ENCODE measurements at places on chromosomes 2 and 18.

DNA sequence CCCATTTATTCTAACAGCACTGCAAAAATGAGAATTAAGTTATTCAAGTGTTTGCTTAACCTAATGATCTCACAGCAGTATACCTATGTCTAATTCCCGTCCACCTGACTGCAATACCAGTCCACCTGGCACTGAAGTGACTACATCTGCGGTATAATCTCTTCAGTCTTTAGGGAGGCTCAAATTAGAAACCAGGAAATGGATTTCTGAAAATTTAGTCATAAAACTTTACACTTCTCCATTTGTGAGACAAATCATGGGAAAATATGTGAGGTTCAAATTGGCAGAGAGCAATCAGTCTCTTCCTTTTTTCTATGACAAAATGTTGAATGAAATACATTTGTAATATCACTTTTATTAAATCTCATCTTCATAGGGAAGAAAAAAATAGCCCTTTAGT, 33.0 kb downstream of the FTCDNL1 start:
- no peak for DNase-seq

DNA sequence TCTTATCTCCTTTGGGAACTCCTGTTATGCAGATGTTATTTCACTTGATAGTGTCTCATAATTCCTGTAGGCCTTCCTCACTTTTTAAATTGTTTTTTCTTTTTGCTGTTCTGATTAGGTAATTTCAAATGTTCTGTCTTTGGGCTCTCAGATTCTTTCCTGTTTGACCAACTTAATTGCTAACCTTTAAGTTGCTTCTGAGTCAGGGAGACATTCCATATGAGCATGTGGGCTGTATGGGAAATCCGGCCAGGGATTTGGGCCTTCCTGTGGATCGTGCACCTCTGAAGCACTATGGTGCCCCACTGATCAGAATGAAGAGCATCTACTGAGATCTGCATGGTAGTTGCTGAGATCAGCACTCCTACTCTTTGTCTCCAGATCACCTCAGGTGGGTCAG, 44.7 kb upstream of the REEP1 start:
- no peak for DNase-seq

DNA sequence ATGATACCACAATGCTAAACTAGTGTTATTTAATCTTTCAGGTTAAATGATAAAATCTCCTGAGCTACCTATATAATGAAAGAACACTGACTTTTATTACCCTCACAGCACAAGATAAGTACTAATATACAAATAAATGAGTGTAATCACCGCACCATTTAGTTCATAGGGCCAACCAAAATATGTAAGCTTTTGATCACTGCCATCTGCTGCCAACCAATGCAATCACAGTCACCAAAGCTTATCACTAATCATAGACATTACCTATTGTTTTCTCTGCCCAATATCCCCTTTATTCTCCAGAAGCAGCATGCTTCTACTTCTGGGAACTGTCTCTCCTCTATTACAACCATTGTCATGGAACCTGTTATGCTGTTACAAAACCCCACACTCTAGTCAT, 151.6 kb upstream of the LRATD1 start:
- no peak for DNase-seq

GRCh38 chr2:179422037-179422643, 157.5 kb upstream of the SESTD1 start:
- peak; percentile 64 for DNase-seq

- DNase-seq, result peak; percentile 80
These were observed 143.1 kb upstream of the TTC39C start for GRCh38 chr18:23871410-23871809.

- peak; percentile 35 for DNase-seq
These were observed 4.2 kb upstream of the TMEM185B start for GRCh38 chr2:120227111-120227991.

- DNase-seq, result no peak
These were observed 74.0 kb downstream of the CMPK2 start for GRCh38 chr2:6791682-6792081.

DNA sequence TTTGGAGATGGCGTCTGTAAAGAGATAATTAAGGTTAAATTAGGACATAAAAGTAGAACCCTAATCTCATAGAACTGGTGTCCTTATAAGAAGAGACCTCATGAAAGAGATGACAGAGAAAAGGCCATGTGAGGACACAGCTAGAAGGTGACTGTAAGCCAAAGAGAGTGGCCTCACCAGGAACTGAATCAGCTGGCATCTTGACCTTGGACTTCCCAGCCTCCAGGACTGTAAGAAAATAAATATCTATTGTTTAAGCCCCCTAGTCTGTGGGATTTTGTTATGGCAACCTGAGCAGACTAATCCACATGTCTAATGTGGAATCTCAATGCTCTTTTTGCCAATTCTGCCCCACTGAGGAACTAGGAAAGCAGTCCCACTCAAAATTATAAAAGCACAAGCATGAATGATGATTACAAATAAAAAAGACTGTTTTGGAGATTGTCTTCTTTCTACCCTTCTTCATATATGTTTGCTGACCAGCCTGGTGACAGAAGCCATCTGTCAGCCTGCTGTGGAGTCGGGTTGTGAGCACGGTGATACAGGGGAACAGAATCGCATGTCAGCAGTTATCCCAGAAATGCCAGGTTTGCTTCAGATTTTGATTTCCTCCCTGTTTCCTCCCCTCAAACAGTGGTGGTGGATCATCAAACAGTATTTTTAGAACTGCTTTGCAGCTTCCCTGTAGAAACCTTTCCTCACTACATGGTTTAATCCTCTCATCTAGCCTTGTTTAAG, 54.2 kb downstream of the INPP4A start:
- DNase-seq, result peak; percentile 15

DNA sequence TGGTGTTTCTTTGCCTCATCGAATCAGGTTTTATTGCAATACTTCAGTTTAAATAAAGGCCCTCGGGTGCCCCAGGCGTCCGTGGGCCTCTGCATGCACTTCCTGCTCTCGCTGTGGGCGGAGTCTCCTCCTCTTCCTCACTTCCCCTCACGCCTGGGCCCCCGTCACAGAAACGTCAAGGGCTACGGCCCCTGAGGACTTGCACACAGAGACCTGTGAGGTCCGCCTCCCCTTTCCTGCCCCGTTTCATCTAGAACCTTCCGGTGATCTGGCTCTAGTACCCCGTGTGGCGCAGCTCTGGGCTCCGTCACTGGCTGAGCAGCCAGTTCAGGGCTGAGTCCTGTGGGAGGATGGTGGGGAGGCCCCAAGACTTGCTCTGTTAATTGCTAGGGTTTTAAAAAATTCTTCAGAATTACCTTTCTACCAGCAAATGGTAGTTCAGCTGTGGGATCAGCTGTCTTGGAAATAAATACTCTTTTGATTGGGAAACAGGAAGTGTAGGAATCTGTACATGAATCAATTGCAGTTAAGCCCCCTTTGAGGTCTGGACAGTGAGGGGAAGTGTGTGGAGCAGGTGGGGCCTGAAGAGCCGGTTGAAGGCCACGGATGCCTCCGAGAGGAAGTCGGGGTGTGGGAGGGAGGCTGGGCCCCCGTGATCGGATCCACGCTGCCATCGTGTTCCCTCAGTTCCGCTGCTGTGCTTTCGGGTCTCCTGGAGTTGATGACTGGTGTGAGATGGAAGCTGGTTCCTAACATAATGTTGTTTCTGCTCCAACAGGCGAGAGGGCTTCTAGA, 10.2 kb downstream of the NFATC1 start:
- no peak for DNase-seq

- peak; percentile 78 for DNase-seq
These were observed 67.3 kb downstream of the RHBDD1 start for GRCh38 chr2:226903179-226903578.

DNA sequence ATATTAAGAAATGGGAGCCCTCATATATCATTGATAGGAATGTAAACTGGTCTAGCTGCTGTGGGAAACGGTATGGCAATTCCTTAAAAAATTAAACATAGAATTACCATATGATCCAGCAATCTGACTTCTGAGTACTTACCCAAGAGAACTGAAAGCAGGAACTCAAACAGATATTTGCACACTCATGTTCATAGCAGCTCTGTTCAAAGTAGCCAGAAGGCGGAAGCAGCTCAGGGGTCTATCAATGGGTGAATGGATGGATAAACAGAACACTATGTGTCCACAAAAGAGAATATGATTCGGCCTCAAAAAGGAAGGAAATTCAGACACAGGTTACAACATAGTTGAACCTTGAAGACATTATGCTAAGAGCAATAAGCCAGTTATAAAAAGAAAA, 135.7 kb upstream of the NDUFV2 start:
- no peak for DNase-seq

- DNase-seq, result peak; percentile 28
These were observed 173.3 kb upstream of the NT5C1B start for GRCh38 chr2:18762667-18763066.

- no peak for DNase-seq
These were observed 190.2 kb downstream of the MYCN start for GRCh38 chr2:16130541-16130880.

GRCh38 chr2:170145191-170145590, 32.8 kb upstream of the MYO3B start:
- no peak for DNase-seq

DNA sequence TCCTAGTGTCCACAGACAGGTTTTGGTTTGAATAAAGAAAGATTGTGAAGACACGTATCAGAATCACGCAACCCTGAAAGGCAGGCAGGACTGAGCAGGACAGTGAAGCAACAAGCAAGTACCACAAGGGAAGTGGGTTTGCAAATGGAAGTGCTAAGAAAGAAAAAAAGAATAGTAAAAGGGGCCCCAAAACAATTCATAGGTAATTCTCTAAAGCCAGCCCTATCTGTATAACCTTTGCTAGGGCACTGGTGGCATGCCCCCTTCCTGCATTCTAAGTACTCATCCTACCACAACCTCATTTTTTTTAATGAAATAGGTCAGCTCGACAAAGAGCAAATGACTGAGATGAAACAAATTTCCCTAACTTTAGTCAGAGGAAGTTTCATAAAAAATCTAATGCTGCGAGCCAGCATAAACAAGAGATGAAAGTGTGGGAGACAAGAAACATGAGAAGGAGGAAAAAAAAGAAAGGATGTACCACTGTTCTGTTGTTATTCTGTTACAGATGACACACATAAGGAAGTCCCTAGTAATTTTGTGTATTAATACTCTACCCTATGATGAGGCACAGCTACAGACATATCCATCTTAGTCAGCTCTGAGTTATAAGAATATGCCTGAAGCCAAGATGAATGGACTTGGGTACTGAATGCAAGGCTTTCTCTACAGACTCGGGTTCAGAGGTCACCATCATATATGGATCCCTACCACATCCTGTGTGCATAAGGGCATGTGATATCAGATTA, 32.2 kb downstream of the IKZF2 start:
- peak; percentile 57 for DNase-seq

DNA sequence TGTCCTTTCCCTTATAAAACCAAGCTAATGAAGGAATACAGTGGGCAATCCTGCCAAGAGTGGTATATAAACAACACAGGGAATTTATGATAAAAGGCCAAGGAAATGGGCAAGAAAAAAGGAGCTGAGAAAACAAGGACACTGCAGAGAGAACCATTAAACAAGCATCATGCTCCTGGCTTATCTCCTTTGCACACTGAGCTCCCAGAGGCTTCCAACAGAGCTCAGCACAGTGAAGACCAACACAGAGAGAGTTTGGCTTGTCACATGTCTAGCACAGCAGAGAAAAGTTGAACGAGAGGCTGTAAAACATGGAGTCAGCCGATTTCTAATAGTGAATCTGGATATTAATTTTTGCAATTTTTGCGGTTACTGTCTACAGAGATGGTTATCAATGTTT, 68.0 kb upstream of the KLF7 start:
- DNase-seq, result no peak

GRCh38 chr2:201754717-201755415, 25.9 kb downstream of the ALS2 start:
- DNase-seq, result no peak

- no peak for DNase-seq
These were observed 961.6 kb upstream of the CHAC2 start for GRCh38 chr2:52805901-52806410.

Measured in RPMI7951 (cell line).